ENCODE measurements at places on chromosomes 3 and 15.
A peak's percentile ranks its signal among the peaks of the same experiment; 100 is the strongest.

DNA sequence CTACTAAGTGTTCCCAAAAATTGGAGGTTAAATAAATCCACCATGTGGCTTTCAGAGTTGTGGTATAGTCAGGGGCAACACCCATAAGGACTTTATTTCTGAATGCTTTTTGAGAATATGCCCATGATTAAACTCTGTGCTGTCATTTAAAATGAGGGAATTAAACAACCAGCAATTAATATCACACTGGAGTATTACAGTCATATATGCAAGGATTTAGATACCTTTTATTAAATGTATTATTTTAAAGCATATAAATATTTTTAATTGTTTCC, 227.6 kb downstream of the ZPLD1 start:
- no peak for DNase-seq

GRCh38 chr15:90386221-90386620, 1.8 kb upstream of the IQGAP1 start:
- no peak for DNase-seq

DNA sequence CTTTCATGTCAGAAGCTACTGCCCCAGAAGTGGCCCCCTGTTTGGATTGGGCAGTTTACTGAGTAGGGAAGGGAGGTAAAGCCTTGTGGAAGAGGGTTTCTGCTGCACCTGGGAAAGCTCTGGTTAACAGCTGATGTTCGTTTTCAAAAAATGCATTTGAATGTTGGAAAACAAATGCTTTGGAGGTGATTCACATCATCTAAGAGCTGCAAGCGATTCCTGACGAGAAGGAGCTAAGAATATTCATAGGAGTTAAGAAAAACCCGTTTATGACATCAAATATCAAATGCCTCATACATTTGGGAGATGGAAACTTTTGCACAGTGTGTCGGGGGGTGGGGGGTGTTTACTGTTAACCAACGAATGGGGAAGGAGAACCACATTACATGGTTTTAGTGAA, 183.8 kb upstream of the NR2F2 start:
- DNase-seq = no peak

GRCh38 chr15:36275656-36276055, 303.8 kb upstream of the CDIN1 start:
- no peak for DNase-seq

DNA sequence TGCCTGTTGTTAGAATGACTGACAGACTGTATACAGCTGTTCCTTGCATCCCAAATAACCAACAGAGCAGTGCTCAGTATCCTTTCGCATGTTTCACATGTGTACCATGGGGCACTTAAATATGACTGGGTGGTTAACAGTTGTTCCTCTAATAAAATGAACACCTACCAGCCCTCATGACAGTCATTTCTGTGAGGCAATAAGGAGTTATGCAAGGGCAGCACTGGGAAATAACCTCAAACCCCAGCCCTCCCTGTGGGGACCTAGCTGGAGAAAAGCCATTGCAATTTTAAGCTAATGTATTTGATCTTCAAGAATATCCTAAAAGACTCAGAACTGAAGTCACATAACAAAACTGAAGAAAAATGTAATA, 7.3 kb downstream of the RFT1 start:
- DNase-seq = no peak

GRCh38 chr3:143825513-143825912, 22.8 kb downstream of the SLC9A9 start:
- no peak for DNase-seq

GRCh38 chr3:143124601-143125520, 5.3 kb downstream of the CHST2 start:
- no peak for DNase-seq

DNA sequence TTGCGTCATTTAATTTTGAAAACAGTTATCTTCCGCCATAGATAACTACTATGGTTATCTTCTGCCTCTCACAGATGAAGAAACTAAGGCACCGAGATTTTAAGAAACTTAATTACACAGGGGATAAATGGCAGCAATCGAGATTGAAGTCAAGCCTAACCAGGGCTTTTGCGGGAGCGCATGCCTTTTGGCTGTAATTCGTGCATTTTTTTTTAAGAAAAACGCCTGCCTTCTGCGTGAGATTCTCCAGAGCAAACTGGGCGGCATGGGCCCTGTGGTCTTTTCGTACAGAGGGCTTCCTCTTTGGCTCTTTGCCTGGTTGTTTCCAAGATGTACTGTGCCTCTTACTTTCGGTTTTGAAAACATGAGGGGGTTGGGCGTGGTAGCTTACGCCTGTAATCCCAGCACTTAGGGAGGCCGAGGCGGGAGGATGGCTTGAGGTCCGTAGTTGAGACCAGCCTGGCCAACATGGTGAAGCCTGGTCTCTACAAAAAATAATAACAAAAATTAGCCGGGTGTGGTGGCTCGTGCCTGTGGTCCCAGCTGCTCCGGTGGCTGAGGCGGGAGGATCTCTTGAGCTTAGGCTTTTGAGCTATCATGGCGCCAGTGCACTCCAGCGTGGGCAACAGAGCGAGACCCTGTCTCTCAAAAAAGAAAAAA, 1.2 kb downstream of the B2M start:
- peak; percentile 62 for DNase-seq

Measured in smooth muscle cell of the brain vasculature (primary cell).